ENCODE measurements at places on chromosomes 3 and 15. TPM values are rescaled to one million over a fixed set of nuclear protein-coding genes. Genes with fewer than 3 reads are reported as not detected.

DNA sequence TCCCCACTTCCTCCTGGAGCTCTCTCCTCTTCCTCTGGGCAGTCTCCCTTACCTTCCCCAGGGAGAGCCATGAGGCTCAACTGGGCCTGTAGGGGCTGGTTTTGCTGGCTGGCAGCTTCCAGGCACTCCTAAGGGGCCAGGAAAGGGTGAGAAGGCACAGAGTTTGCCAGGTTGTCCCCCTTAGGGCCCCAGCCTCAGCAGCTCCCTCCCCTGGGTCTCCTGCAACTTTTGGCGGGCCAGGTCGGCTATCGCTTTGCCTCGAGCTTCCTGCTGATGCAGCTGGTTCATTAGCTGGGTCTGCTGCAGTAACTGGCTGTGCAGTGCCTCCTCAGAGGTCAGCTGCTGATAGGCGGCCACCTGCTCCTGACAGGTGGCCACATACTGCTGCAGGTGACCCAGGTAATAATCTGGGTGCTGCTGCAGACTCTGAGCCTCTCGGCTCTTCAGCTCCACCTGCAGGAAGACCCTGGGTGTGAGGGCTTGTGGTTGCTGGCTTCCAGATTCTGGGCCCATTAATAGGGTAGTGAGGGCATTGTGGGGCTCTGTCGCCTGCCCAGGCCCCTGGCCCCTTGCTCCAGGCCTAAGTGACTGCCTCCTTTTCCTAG, 29.7 kb upstream of the OR4F6 start:
- H3K4me3 ChIP-seq: no peak overlapping the region
- H3K27ac ChIP-seq: no peak overlapping the region

DNA sequence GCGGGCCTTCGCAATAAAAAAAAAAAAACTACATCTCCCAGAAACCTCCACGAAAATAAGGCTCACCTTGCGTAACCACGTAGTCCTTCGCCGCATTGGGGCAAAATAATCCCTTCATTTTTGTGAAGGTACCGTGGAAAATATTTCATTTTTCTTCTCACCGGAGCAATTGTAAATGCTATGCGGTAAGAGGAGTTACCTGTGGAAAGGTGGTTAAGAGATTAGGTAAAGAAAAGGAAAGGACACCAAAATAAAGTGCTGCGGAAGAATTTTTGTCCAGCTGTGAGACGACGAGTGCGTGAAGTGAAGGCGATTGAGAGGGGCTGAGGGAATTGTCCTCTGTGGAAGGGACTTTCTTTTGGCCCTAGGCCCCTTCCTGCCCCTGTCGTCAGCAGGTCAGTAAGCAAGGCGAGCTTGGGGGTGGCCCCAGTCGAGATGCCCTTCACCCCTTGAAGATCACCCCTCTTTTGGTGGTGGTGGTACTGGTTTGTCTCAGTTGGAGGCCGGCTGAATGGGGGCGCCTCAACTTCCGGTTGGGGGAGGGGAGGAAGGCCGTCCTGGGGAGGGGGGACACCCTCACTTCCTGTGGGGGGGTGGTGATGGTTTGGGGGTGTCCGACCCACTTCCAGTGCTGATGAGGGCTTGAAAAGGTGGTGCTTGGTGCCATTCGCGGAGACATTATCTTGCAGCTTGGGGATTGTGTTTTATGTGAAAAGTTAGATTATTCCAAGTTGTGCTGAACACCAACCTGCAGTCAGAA, at the start of gene HMG20A:
Gene HMG20A (plus strand): TSS at position 279 of the 760 bp plus-strand sequence. CDS start 37,520 bp downstream, outside the sequence.
- peak within 1 kb of the TSS; percentile 97 for H3K27ac ChIP-seq
- peak within 1 kb of the TSS; percentile 73 for H3K4me3 ChIP-seq
- peaks cover 33% of the 10 kb centered on the region for H3K4me1 ChIP-seq
- no peaks in the 10 kb centered on the region for H3K27me3 ChIP-seq
- DNase-seq: peak; percentile 89
- H3K36me3 ChIP-seq: no peaks in the 10 kb centered on the region

GRCh38 chr3:143657391-143657790, 190.9 kb downstream of the SLC9A9 start:
- H3K36me3 ChIP-seq: no peaks in the 10 kb centered on the region
- no peaks in the 10 kb centered on the region for H3K4me1 ChIP-seq
- DNase-seq: no peak
- H3K27ac ChIP-seq: no peak overlapping the region
- no peaks in the 10 kb centered on the region for H3K27me3 ChIP-seq
- H3K4me3 ChIP-seq: no peak overlapping the region

DNA sequence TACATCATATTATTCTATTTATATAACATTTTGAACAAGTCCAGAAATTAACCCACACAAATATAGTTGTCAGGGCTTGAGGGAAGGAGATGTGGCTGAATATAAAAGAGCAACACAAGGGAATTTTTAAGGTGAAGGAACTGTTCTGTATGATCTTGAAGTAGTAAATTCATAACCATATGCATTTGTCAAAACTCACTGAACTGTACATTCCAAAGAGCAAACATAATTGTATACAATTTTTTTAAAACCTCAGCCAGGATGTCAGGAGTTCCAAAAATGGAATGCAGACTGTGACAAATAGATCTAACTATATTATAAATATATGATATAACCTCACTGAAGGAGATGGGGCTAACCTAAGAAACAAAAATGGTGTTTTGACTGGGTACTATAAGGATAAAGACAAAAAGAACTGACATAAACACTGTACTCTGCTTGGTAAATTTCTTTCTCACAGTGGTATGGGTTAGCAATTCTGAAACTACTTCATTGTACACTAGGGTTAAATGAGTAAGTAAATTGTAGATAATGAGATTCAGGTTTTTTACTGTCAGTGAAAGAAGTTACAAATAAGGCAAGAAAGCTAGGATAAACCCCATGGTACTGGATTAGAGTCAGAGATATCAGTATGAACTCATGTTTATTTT, 14.4 kb downstream of the GOLGB1 start:
- H3K4me3 ChIP-seq: no peak overlapping the region
- no peak for DNase-seq
- H3K27ac ChIP-seq: no peak overlapping the region
- H3K36me3 ChIP-seq: no peaks in the 10 kb centered on the region
- no peaks in the 10 kb centered on the region for H3K27me3 ChIP-seq
- H3K4me1 ChIP-seq: peaks cover 4% of the 10 kb centered on the region

GRCh38 chr15:101264911-101265641, 12.2 kb downstream of the SELENOS start:
- no peak overlapping the region for H3K27ac ChIP-seq
- H3K4me3 ChIP-seq: no peak overlapping the region
- H3K4me1 ChIP-seq: no peaks in the 10 kb centered on the region

DNA sequence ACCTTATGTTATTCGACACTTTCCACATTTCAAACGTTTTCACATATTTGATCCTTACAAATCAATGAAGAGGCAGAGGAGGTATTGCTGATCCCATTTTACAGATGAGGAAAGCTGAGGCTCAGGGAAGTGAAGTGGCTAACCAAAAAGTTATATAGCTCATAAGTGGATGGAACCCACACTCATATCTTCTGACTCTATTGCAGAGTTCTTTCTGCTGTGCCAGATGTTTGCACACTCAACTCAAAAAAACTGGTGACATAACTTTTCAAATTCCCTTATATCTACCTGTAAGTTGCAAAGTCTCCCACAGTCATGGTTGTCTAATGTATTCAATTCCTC, 84.0 kb upstream of the SETMAR start:
- no peak overlapping the region for H3K27ac ChIP-seq
- H3K36me3 ChIP-seq: no peaks in the 10 kb centered on the region
- H3K4me1 ChIP-seq: no peaks in the 10 kb centered on the region
- H3K4me3 ChIP-seq: no peak overlapping the region
- H3K27me3 ChIP-seq: no peaks in the 10 kb centered on the region

- no peaks in the 10 kb centered on the region for H3K36me3 ChIP-seq
- peak; percentile 9 for DNase-seq
- no peak overlapping the region for H3K4me3 ChIP-seq
Observed at GRCh38 chr15:66369773-66370651, 13.5 kb upstream of the TIPIN start.

GRCh38 chr3:190690246-190690645, 172.2 kb downstream of the GMNC start:
- H3K4me3 ChIP-seq: no peak overlapping the region
- peaks cover 19% of the 10 kb centered on the region for H3K4me1 ChIP-seq
- no peaks in the 10 kb centered on the region for H3K36me3 ChIP-seq
- H3K27me3 ChIP-seq: no peaks in the 10 kb centered on the region
- H3K27ac ChIP-seq: no peak overlapping the region

- peak; percentile 19 for DNase-seq
- H3K27ac ChIP-seq: no peak overlapping the region
- H3K27me3 ChIP-seq: no peaks in the 10 kb centered on the region
- peaks cover 12% of the 10 kb centered on the region for H3K4me1 ChIP-seq
- H3K4me3 ChIP-seq: no peak overlapping the region
Observed at GRCh38 chr15:45732662-45733061, 97.8 kb downstream of the SQOR start.

DNA sequence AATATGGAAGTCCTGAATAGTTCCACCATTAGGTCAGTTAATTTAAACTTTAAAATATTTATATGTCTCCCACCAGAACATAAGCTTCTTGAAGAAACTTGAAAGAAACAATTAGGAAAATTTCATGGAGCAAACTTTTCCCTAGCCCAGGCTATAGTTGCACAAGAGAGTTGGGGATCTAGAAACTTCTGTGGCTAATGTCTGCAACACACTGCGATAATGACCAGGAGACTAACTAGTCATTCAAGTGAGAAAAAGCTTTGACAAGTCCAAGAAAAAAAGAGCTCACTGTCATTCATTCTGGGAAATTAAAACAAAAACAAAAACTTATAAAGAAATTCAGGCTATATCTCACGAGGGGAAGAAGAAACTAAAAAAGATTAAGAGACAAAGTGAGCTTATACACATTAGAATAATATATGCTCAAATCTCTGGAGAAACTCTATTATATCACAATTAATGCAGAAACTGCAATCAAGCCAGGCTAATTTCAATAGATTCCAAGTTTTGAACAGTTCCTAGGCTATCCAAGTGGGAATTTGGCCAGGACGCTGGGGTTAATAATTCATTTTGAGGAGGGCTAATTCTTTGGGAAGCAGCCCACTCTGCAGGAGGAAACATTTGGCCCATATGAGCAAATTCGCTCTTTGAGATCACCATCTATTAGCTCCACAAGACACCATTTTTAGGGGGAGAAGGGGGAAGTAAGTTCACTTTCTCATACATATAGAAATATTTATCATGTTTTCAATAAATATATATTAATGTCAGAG, 134.6 kb downstream of the MEIS2 start:
- H3K27me3 ChIP-seq: no peaks in the 10 kb centered on the region
- no peak overlapping the region for H3K27ac ChIP-seq
- H3K4me3 ChIP-seq: no peak overlapping the region

DNA sequence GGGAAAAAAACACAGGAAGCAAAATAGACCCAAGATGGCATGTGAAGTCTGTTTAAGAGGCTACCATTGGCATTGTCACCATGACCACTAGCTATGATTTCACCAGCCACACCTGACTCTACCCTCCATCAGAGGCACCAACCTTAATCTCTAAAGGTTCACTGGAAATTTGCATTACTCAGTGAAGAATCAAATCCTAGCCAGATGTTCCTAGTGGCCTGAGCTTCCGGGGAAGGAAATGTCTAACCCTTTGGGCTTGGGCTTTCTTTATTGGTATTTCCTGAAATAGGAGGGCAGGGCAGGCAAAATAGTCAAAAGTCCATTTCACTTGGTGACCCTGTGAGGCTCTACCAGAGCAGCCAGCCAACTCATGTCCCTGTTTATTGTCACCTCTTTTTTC, 110.9 kb upstream of the PHLDB2 start:
- DNase-seq: no peak
- H3K4me1 ChIP-seq: no peaks in the 10 kb centered on the region
- no peak overlapping the region for H3K4me3 ChIP-seq
- no peaks in the 10 kb centered on the region for H3K36me3 ChIP-seq
- H3K27ac ChIP-seq: no peak overlapping the region

GRCh38 chr3:197787412-197787811, 3.6 kb upstream of the LRCH3 start:
- no peaks in the 10 kb centered on the region for H3K27me3 ChIP-seq
- H3K4me1 ChIP-seq: no peaks in the 10 kb centered on the region
- H3K36me3 ChIP-seq: peaks cover 8% of the 10 kb centered on the region
- no peak overlapping the region for H3K4me3 ChIP-seq
- DNase-seq: no peak
- H3K27ac ChIP-seq: no peak overlapping the region

DNA sequence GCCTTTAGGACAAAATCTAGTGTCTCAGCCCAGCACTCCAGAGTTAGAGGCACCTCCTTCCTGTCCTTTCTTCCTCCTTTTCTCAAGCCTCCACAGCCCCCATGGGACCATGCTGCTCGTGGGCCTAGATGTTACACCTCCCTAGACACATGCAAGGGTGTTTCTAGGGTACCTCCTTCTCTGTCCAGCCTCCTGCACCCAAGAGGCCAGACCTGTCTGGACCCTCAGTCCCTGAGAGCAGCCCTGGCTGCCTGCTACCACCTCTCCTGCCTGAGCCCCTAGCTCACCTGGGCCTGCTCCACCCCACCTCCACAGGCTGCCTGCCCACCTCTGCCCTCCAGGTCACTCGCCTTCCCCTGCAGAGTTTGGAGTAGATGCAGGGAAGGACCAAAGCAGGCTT, 5.2 kb downstream of the LOXL1 start:
- H3K36me3 ChIP-seq: peaks cover 15% of the 10 kb centered on the region
- no peak overlapping the region for H3K27ac ChIP-seq
- DNase-seq: no peak
- peaks cover 20% of the 10 kb centered on the region for H3K4me1 ChIP-seq
- no peaks in the 10 kb centered on the region for H3K27me3 ChIP-seq
- no peak overlapping the region for H3K4me3 ChIP-seq

- DNase-seq: no peak
- H3K4me1 ChIP-seq: no peaks in the 10 kb centered on the region
- H3K27ac ChIP-seq: no peak overlapping the region
- no peaks in the 10 kb centered on the region for H3K27me3 ChIP-seq
- H3K36me3 ChIP-seq: no peaks in the 10 kb centered on the region
Observed at GRCh38 chr3:52092271-52092660, 35.9 kb upstream of the DUSP7 start.

DNA sequence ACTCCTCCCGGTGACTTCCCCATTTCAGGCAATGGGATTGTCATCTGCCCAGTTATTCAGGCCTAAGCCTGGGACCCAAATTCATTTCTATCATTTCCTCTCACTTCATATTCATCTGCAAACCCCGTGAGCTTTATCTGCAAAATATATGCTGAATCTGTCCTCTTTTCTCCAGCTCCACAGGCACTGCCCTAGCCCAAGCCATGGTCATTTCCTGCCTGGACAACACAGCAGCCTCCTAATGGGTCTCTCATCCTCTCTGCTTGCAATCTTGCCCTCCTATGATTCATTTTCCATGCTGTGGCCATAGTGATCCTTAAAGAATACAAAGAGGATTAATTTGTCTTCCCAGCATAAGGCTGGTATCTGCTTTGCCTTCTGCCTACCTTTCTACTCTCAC, 6.1 kb downstream of the RBP2 start:
- no peaks in the 10 kb centered on the region for H3K4me1 ChIP-seq
- DNase-seq: no peak
- H3K27ac ChIP-seq: no peak overlapping the region
- no peaks in the 10 kb centered on the region for H3K27me3 ChIP-seq
- no peaks in the 10 kb centered on the region for H3K36me3 ChIP-seq

GRCh38 chr3:182118066-182118465, 406.3 kb downstream of the SOX2 start:
- no peak for DNase-seq
- H3K36me3 ChIP-seq: no peaks in the 10 kb centered on the region
- peaks cover 41% of the 10 kb centered on the region for H3K4me1 ChIP-seq

The OXTR gene
- total RNA-seq: 5.6 TPM

The ZMYND10 gene
- total RNA-seq: 1.0 TPM

The PLSCR5 gene
- total RNA-seq: not detected

The PLEKHO2 gene
- total RNA-seq: 7.7 TPM

The ECE2 gene
- not detected for total RNA-seq

The ARNT2 gene
- 1.4 TPM for total RNA-seq

The SNTN gene
- total RNA-seq: not detected

The SLCO3A1 gene
- total RNA-seq: 17.7 TPM

The CHSY1 gene
- total RNA-seq: 48.3 TPM

The MASP1 gene
- not detected for total RNA-seq

The PPM1L gene
- total RNA-seq: 10.6 TPM

The LRRC3B gene
- not detected for total RNA-seq

The BBX gene
- 37.7 TPM for total RNA-seq

The FAM81A gene
- not detected for total RNA-seq

The LRRIQ4 gene
- 0.15 TPM for total RNA-seq

Data from A673 (cell line).